ENCODE measurements at places on chromosomes 3 and 15.

- DNase-seq = no peak
Observed at GRCh38 chr3:12961007-12961696, 112.1 kb downstream of the IQSEC1 start.

- DNase-seq = no peak
Observed at GRCh38 chr3:94184781-94185180, 121.9 kb downstream of the NSUN3 start.

GRCh38 chr3:157125101-157125500 lies 34.8 kb downstream of the CCNL1 start:
- DNase-seq = no peak

- no peak for DNase-seq
Observed at GRCh38 chr15:54150255-54150654, 172.0 kb downstream of the UNC13C start.

- no peak for DNase-seq
Observed at GRCh38 chr3:21417991-21418390, 333.0 kb downstream of the ZNF385D start.

- no peak for DNase-seq
Observed at GRCh38 chr3:47012342-47013230, 33.1 kb downstream of the NBEAL2 start.

GRCh38 chr3:151436675-151437446 lies 24.0 kb downstream of the IGSF10 start:
- DNase-seq = no peak

DNA sequence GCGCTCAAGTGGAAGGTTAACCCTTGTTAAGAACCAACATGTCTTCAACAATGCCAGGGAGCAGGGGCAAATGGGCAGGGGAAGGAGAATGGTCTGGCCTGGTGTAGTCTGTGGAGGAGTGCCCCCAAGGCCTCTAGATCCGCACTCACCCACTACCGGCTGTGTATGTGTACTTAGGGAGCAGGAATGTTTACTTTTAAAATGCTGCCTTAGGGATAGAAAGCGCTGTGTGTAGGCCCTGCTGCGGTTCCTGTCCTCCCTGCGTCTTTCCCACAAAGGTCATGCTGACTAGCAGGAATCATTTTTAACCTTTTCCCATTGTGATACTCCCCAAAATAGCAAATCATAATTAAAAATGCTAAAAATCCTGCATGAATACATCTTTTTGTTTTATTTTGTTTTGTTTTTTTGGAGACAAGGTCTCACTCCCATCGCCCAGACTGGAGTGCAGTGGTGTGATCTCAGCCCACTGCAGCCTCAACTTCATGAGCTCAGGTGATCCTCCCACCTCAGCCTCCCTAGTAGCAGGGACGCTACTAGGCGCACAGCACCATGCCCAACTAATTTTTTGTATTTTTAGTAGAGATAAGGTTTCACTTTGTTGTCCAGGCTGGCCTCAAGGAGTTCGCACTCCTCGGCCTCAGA lies 35.9 kb upstream of the CEMIP start:
- no peak for DNase-seq

- no peak for DNase-seq
Observed at GRCh38 chr3:129180461-129180860, 3.2 kb downstream of the CNBP start.

GRCh38 chr3:78728406-78729145 lies 1039.2 kb downstream of the ROBO1 start:
- no peak for DNase-seq

GRCh38 chr3:126473292-126474168 lies 2.2 kb downstream of the ZXDC start:
- DNase-seq = no peak

DNA sequence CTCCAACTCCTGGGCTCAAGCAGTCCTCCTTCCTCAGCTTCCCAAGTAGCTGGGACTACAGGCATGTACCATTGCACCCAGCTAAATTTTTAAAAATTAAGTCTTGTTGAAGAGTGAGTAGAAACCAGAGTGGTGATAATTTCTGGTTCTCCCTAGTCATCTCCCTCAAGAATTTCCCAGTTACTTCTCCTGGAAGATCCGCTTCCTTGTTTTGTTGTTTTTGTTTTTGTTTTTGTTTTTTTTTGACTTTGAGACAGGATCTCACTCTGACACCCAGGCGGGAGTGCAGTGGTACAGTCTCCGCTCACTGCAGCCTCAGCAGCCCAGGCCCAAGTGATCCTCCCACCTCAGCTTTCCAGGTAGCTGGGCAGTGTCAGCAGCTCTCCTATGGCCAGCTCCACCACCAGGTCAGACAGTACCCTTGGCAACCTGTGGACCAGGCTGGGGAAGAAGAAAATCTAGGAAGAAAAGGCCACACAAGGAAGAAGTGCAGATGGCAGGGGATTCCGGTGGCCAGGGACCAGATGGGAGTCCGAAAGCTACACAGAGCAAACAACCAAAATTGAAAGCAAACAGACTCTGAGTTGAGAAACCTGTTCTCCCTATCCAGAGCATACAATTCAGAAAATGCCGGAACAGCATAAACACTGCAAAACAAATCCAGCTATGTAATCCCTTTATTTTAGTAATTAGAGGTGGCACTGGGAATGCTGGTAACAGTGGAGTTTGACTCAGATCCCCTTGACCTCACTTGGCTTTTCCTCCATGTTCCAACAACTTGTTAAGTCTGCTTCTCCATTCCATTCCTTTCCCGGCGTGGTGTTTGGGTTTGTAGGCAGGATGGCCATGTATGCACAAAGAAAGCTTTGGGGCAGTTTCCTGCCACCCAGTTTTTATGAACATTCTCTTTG lies 266.6 kb upstream of the CTDSPL start:
- DNase-seq = no peak

GRCh38 chr3:42844412-42844713 lies 31.3 kb downstream of the CYP8B1 start:
- no peak for DNase-seq

GRCh38 chr15:42577514-42578031 lies 2.2 kb downstream of the STARD9 start:
- no peak for DNase-seq

DNA sequence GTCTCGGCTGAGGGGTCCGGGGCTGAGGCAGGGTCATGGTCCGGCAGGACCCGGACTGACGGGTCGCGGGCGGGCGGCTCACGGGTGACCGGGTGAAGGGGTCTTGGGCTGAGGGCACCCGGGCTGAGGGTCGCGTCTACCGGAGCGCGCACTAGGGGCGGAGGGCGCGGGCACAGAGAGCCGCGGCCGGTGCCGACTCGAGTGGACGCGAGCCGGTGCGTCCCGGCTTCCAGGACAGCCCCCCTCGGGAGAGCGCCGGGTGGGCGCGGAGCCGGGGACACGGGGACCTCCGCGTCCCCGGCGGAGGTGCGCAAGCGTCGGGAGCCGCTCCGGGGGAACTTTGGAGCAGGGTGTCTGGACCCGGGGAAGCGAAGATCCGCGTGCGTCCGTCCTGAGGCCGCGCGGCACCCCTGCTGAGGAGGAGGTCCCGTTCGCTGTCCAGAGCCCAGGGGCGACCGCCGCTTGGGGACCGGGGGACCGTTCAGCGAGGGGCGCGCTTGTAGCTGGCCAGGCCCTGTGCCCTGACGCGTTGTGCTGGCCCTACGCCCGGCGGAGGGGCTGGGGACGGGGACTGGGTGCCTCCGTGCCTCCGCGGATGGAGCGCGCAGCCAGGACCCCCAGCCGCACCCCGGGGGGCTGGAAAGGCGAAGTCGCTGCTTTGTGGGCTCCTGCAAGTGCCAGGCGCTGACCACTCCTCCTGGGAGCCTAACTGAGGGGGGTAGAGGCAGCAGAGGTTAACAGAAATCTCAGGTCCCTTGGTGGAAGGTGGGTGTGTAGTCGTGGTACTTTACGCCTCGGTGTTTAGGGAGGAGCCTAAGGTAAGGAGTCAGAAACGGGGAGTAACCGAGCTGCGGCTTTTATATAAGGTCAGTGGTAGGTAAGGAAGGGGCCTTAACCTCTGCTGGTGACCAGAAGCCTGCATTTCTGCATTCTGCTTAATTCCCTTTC lies at the start of gene PPARG:
PPARG (plus strand) TSS at position 889 of the 948 bp plus-strand sequence. CDS start 90,642 bp downstream, outside the sequence.
- DNase-seq = peak; percentile 52

DNA sequence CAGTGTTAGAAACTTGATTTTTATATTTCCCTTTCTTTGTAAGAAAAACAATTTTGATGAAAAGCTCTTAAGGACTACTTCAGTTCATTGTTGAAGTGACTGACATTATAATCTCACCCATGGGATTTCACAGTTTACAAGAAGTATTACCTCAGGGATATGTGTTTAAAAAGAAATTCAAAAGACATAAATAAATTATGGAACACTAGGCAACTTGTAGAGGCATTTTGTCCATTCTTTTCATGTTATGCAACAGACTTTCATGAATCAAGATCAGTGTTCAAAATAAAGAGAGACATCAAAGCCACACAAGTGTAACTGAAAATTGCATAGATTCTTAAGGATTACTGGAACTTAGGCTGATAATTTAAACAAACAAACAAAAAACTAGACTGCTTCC lies 196.8 kb upstream of the AGTR1 start:
- DNase-seq = no peak

- DNase-seq = no peak
Observed at GRCh38 chr3:98894791-98895576, 6.5 kb downstream of the DCBLD2 start.

GRCh38 chr15:91311986-91312385 lies 211.9 kb downstream of the SV2B start:
- no peak for DNase-seq

DNA sequence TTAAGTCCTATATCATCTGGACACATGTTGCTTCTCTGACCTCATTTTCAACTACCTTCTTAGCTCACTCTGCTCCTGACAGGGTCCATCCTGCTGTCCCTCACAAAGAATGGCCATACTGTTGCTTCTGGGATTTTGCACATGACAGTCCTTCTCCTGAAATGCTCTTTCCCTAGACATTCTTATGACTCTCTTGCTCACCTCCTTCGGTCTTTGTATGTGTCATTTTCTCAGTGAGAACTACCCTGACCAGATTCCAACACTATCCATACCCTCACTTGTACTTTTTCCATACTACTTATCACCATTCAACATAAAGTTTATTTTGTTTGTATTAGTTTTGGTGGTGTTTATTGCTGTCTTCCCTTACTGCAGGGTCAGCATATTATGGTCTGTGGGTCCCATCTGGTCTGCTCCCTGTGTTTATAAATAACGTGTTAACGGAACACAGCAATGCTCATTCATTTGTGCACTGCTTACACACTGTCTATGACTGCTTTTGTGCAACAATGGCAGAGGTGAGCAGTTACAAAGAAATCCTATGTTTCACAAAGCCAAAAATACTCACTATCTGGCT lies 159.5 kb downstream of the SPATA16 start:
- DNase-seq = no peak

DNA sequence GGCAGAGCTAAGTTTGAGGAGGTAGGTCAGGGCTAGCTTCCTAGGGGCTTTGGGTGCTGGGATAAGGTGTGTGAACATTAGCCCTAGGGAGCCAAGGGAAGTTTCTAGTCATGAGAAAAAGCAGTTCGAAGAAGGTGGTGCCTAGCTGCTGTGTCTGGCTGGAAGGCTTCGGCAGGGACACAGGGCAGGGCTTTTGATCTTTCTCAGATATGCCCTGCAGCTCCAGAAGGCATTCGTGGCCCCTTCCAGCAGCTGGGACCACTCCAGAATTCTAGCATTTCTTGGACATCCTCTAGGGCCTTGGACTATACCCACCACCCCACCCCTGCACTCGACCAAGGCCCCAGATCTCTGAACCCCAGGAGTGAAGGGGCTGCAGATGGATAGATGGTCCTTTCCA lies 88.6 kb downstream of the TOP2B start:
- DNase-seq = no peak

GRCh38 chr15:31178705-31179104 lies 77.2 kb upstream of the TRPM1 start:
- no peak for DNase-seq

- no peak for DNase-seq
Observed at GRCh38 chr15:78452485-78452884, 14.5 kb downstream of the IREB2 start.

DNA sequence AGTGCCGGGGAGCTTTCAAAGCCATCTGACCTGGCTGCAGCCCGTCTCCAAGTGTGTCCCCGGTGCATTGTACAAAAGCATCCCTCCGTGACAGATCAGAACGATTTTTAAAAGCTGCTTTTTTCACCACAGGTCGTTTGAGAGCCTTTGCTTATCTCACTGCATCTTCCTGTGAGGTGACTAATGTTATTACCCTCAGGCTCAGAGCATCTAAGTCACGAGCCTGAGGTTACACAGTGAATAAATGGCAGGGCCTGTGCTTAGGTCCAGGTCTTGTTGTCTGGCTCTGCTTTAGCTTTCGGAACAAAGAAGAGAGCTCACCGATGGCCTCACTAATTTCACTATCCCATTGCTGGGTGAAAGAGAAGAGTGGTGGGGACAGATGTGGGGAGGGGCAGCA lies 83.3 kb downstream of the SEC22A start:
- no peak for DNase-seq

DNA sequence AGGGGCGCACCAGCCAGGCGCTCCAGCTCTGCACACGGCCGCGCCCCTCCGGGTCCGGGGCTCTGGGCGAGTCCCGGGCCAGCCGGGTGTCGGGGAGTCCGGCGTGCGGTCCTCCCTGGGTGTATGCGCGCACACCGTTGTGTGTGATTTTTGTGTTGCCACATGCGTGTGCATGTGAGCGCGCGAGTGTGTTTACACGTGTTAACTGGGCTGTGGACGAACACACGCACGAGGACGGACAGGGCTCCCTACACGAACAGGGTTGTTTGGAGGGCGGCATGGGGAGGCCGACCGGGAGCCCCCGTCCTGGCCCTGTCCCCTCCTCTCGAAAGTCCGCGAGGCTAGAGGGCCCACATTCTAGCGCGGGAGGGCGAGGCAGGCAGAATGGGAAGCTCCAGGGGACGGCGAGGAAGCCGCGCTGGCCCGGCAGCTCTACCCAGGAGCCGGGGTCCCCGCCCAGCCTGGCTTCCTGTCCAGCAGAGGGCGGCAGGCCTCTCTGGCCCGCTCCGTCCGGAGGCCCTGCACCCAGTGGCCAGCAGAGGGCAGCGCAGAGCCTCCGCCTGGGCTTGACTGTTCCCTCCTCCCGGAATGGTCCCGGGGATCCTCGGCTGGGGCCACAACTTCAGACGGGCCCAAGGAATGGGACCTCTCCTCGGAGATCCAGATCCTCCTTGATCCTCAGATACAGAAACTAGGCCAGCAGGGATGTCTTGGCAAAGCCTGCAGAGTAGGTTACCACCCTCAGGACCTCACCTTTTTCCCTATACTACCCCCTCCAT lies 611 bp upstream of the LINGO1 start:
- DNase-seq = peak; percentile 61

GRCh38 chr3:48194446-48195071 lies 6.3 kb upstream of the CDC25A start:
- no peak for DNase-seq

- no peak for DNase-seq
Observed at GRCh38 chr3:188505151-188505550, 351.2 kb downstream of the LPP start.

GRCh38 chr3:8734137-8734878 lies 706 bp downstream of the CAV3 start:
- DNase-seq = no peak

- no peak for DNase-seq
Observed at GRCh38 chr3:37999836-38000235, 9.2 kb downstream of the VILL start.

Data from T-helper 2 cell treated with Interferon-gamma antibody and Interleukin-4, amounts not matched to agents 5 μg/mL and 100 μg/mL, for 36 hours (primary cell).